ENCODE measurements at places on chromosomes 5 and 9.

DNA sequence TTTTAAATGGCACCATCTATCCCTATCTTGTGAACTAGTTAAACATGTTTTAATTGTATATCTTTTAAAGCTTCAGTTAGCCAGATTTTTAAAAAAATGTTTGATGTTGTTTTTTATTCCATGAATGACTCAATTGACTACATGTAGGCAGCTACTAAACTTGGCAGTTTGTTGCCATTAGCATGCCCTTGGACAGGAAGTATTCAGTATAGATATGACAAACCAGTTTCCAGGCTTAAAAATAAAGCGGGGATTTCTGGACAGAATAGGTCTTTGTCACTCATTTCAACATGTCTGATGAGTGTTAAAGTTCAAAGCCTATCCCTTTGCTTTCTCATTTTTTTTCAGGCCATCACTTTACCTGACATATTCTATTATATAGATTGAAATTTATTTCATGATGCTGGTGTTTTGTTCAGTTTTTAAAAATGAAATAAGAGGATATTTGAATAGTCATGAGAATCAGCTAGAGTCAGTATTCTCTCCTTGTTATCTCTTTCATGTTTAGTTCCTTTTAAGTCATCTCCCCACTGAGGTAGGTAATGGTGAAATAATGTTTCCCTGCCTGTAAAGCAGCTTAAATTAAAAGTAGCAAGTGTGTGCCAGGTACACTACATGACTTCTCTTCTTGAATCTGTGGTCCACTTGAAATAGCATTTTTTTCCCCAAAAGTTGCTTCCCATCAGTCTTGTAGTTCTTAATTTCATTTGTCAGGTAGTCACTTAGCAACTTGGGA lies 11.9 kb downstream of the TNFAIP8 start:
- DNase-seq: peak; percentile 57
- peaks cover 21% of the 10 kb centered on the region for H3K4me1 ChIP-seq
- H3K27me3 ChIP-seq: no peaks in the 10 kb centered on the region
- H3K27ac ChIP-seq: peak overlapping the region; percentile 34

DNA sequence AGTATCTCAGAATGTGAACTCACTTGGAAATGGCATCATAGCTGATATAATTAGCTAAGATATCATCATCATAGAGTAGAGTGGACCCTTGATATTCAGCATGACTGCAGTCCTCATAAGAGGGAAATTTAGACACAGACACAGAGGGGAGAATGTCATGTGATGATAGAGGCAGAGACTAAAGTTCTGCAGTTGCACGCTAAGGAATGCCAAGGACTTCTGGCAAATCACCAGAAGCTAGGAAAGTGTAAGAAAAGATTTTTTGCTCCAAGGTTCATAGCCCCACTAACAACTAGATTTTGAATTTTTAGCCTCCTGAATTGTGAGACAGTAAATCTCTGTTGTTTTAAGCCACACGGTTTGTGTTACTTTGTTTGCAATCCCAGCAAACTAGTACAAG lies 612.6 kb upstream of the ST8SIA4 start:
- H3K27me3 ChIP-seq: no peaks in the 10 kb centered on the region
- no peaks in the 10 kb centered on the region for H3K36me3 ChIP-seq
- no peak for DNase-seq
- H3K4me1 ChIP-seq: no peaks in the 10 kb centered on the region
- no peak overlapping the region for H3K27ac ChIP-seq

DNA sequence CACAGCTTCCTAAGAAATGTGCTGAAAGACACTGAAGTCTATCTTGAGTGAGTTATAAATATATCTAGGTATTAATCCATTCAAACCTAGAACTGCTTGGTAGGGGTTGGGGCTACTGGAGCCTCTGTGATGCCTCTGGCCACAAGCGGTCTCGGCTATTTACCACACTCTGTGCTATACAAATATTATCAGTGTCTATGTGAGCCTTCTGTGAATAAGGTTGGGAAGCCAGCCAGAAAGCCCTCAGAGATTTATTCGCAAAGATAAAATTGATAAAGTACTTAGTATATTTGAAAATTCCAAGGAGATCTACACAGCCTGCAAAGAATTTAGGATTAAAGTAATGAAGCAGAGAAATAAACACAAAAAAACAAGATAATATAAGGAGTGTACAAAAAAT lies 41.4 kb downstream of the LIFR start:
- H3K4me3 ChIP-seq: no peak overlapping the region
- H3K27ac ChIP-seq: no peak overlapping the region
- no peaks in the 10 kb centered on the region for H3K27me3 ChIP-seq
- H3K4me1 ChIP-seq: no peaks in the 10 kb centered on the region
- H3K36me3 ChIP-seq: no peaks in the 10 kb centered on the region
- DNase-seq: no peak

GRCh38 chr9:97984188-97985057 lies 1.3 kb downstream of the ANP32B start:
- H3K4me1 ChIP-seq: peaks cover 27% of the 10 kb centered on the region
- no peaks in the 10 kb centered on the region for H3K36me3 ChIP-seq
- H3K27ac ChIP-seq: peak overlapping the region; percentile 81
- peak; percentile 74 for DNase-seq

DNA sequence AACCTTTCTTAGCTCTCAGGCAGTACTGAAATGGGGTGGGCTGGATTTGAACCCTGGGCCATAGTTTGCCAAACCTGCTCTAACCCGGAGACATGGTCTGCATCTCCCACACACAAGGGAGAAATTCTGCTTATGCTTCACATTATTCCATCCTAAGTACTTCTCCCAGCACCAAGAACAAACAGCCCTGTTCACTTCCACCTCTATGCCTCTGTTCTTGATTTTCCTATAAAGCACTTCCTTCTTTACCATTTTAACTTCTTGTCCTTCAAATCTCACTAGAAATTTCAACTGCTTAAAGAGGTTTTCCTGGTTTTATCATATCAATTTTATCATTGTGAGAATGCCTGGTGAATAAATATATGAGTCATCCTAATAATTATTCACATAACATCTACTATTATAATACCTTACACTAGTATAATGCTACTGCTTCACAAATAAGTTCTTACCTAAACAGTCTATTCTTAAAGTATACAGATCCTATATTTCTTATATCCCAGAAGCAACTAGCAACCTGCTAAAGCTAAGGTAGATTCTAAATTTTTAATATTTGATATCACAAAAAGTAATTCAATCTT lies 12.7 kb downstream of the FEM1C start:
- DNase-seq: peak; percentile 15
- H3K4me3 ChIP-seq: no peak overlapping the region
- H3K27me3 ChIP-seq: no peaks in the 10 kb centered on the region
- peaks cover 37% of the 10 kb centered on the region for H3K36me3 ChIP-seq
- peaks cover 53% of the 10 kb centered on the region for H3K4me1 ChIP-seq
- peak overlapping the region; percentile 17 for H3K27ac ChIP-seq

GRCh38 chr5:181217803-181218062 lies 5.3 kb upstream of the TRIM41 start:
- H3K27me3 ChIP-seq: no peaks in the 10 kb centered on the region
- DNase-seq: no peak
- H3K27ac ChIP-seq: no peak overlapping the region
- peak overlapping the region; percentile 66 for H3K4me3 ChIP-seq
- peaks cover 9% of the 10 kb centered on the region for H3K4me1 ChIP-seq

DNA sequence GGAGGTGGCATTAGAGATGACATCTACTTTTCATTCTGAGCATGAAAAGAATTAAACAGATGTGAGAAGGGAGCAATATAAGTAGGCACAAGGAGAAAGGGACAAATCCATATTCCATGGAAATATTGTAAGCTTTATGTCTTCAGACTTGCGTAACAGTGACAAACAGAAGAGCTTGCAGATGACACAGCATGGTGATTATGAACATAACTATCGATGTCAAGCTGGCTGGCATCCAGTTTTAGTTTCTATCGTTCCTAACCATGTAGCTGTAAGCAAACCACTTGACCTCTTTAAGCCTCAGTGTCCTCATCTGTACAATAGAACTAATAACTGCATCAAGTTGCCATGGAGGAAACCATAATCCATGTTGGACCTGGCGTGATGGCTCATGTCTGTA lies 246.7 kb upstream of the ADRA1B start:
- no peak overlapping the region for H3K27ac ChIP-seq
- H3K27me3 ChIP-seq: no peaks in the 10 kb centered on the region
- DNase-seq: no peak
- H3K4me1 ChIP-seq: no peaks in the 10 kb centered on the region
- no peaks in the 10 kb centered on the region for H3K36me3 ChIP-seq

- H3K4me1 ChIP-seq: no peaks in the 10 kb centered on the region
- H3K27me3 ChIP-seq: no peaks in the 10 kb centered on the region
- DNase-seq: no peak
- H3K27ac ChIP-seq: no peak overlapping the region
These were observed 180.8 kb downstream of the RGS3 start for GRCh38 chr9:113644321-113644720.

DNA sequence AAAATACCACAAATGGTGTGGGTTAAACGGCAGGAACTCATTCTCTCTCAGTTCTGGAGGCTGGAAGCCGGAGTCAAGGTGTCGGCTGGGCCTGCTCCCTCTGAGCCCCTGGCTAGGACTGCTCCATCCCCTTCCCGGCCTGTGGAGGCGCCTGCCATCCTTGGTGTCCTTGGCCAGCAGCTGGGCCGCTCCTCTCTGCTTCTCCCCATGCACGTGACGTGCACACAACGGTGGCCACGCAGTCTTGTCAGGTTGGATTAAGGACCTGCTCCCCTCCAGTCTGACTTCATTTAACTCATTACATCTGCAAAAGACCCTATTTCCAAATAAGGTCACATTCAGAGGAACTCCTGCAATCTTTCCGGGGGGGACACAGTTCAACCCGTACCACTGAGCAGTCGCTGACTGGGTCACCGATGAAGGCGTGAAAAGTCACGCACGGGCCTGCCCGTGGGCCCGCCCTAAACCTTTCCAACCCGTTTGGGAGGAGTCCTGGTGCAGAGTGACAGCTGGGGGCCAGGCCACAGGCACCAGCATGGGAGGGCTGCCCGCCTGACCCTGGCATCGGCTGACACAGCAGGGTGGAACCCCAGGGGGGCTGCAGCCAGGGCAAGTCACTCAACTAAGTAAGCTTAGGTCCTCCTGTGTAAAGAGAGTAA lies 135.2 kb downstream of the COL23A1 start:
- peaks cover 17% of the 10 kb centered on the region for H3K27me3 ChIP-seq
- no peak for DNase-seq
- no peak overlapping the region for H3K4me3 ChIP-seq
- H3K27ac ChIP-seq: no peak overlapping the region
- no peaks in the 10 kb centered on the region for H3K4me1 ChIP-seq
- no peaks in the 10 kb centered on the region for H3K36me3 ChIP-seq

- no peak overlapping the region for H3K4me3 ChIP-seq
- H3K36me3 ChIP-seq: no peaks in the 10 kb centered on the region
- no peaks in the 10 kb centered on the region for H3K27me3 ChIP-seq
- H3K4me1 ChIP-seq: no peaks in the 10 kb centered on the region
- no peak overlapping the region for H3K27ac ChIP-seq
- DNase-seq: no peak
These were observed 38.4 kb upstream of the SMIM15 start for GRCh38 chr5:61200582-61201155.

- no peak overlapping the region for H3K27ac ChIP-seq
- H3K4me1 ChIP-seq: no peaks in the 10 kb centered on the region
- H3K36me3 ChIP-seq: no peaks in the 10 kb centered on the region
- no peak for DNase-seq
- H3K4me3 ChIP-seq: no peak overlapping the region
These were observed 77.7 kb upstream of the PPP2R2B start for GRCh38 chr5:146956217-146956616.

- peak overlapping the region; percentile 77 for H3K27ac ChIP-seq
- H3K36me3 ChIP-seq: no peaks in the 10 kb centered on the region
- DNase-seq: no peak
- peak overlapping the region; percentile 11 for H3K4me3 ChIP-seq
- peaks cover 40% of the 10 kb centered on the region for H3K4me1 ChIP-seq
These were observed 8.1 kb upstream of the TENT4A start for GRCh38 chr5:6705088-6705487.

GRCh38 chr5:7706256-7706655 lies 144.7 kb downstream of the CFAP90 start:
- DNase-seq: no peak
- no peaks in the 10 kb centered on the region for H3K4me1 ChIP-seq
- H3K4me3 ChIP-seq: no peak overlapping the region
- H3K36me3 ChIP-seq: no peaks in the 10 kb centered on the region

GRCh38 chr5:6358434-6358820 lies 19.9 kb downstream of the MED10 start:
- no peaks in the 10 kb centered on the region for H3K36me3 ChIP-seq
- H3K4me3 ChIP-seq: no peak overlapping the region
- H3K27me3 ChIP-seq: no peaks in the 10 kb centered on the region
- peaks cover 10% of the 10 kb centered on the region for H3K4me1 ChIP-seq
- DNase-seq: no peak

Measured in PC-3 (cell line).